ENCODE measurements at places on chromosomes 7 and 10. TPM values are rescaled to one million over a fixed set of nuclear protein-coding genes. Genes with fewer than 3 reads are reported as not detected.

TAS2R41 gene
- total RNA-seq, result not detected

CRHR2 gene
- total RNA-seq, result not detected

MACC1 gene
- not detected for total RNA-seq

ZNF783 gene
- 7.3 TPM for total RNA-seq

PRKCQ gene
- total RNA-seq, result not detected

ANKRD7 gene
- 0.44 TPM for total RNA-seq

TMEM60 gene
- 10.0 TPM for total RNA-seq

Measured in cardiac ventricle fibroblast (primary cell).